Activated CD8-positive, alpha-beta memory T cell treated with anti-CD3 and anti-CD28 coated beads for 36 hours (primary cell): ENCODE measurements at places on chromosomes 12 and 14. TPM values are rescaled to one million over a fixed set of nuclear protein-coding genes. Genes with fewer than 3 reads are reported as not detected.

The PFKM gene
- 50.0 TPM for total RNA-seq

The ADAM21 gene
- total RNA-seq, result 0.15 TPM

The GDF3 gene
- total RNA-seq, result not detected

The DPF3 gene
- total RNA-seq, result 0.48 TPM

The IFI27L1 gene
- 21.9 TPM for total RNA-seq

The KLHDC1 gene
- total RNA-seq, result 1.2 TPM

The CLEC7A gene
- not detected for total RNA-seq

The GARIN6 gene
- not detected for total RNA-seq

The VEZT gene
- total RNA-seq, result 55.6 TPM
